ENCODE measurements at places on chromosomes 1 and 21.

DNA sequence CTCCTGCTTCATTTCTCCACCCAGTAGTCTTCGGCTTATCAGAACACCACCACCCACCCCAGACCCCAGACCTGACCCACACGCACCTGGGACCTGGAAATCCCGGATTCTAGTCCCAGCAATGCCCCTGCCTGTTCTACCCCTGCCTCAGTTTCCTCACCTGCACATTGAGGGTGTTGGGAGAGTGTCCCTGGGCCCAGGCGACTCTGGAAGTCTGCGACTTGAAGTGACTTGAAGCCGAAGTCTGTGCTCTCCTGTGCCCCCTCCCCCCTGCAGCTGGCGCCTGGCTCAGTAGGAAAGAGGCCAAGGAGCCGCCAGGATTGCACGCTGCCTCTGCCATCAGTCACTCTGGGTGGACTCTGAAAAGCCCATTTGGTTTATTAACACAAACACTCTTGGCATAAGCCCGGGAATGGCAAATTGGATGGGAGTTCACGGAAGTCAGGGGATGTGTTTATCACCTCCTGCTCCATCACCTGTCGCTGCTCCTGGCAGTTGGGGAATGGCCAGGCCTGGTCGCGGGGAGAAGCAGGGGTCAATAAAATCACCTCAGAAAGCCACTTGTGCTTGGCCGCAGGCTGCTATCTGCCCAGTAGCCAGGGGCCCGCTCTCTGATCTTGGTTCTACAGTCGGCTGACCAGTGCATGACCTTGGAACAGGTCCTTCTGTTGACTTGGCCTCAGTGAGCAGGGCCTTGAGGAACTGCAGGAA lies 132.7 kb downstream of the ACTL8 start:
- no peak for DNase-seq

- DNase-seq, result no peak
Observed at GRCh38 chr1:204094313-204094729, 21.4 kb downstream of the SOX13 start.

- no peak for DNase-seq
Observed at GRCh38 chr1:92315766-92316599, 17.1 kb downstream of the RPAP2 start.

- DNase-seq, result no peak
Observed at GRCh38 chr1:197774466-197775281, 606 bp downstream of the DENND1B start.

DNA sequence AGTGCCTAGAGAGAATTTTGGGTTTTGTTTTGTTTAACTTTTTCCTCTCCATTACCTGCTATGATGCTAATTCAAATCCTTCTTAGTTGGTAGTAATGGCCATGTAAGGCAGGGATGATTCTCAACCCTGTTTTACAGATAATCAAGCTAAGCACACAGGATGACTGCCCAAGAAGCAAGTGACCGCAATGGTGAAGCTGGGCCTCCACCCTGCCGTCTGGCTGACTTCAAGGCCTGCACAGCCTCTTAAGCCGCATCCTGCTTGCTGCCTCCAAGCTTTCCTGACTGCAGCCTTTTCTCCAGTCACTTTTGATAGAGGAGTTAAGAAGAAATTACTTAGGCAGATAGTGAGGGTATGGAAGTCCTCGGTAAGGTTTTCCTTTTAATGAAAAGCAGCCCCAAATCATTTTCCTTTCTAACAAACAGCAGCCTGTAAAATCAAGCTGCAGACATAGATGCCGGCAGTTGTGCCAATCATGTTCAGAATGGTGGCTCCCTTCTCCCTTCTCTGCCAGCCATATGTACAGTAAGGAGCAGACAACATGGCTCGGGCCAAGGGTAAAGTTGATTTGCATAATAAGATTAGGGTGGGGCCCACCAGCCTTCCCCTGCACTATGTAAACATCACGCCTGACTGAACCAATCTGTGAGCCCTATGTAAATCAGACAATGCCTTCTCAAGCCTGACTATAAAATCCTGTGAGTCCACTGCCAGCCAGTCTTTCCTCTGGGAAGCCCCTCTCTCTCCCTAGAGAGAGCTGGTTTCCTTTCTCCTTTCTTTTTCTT lies 8.8 kb upstream of the CTBS start:
- DNase-seq, result no peak

DNA sequence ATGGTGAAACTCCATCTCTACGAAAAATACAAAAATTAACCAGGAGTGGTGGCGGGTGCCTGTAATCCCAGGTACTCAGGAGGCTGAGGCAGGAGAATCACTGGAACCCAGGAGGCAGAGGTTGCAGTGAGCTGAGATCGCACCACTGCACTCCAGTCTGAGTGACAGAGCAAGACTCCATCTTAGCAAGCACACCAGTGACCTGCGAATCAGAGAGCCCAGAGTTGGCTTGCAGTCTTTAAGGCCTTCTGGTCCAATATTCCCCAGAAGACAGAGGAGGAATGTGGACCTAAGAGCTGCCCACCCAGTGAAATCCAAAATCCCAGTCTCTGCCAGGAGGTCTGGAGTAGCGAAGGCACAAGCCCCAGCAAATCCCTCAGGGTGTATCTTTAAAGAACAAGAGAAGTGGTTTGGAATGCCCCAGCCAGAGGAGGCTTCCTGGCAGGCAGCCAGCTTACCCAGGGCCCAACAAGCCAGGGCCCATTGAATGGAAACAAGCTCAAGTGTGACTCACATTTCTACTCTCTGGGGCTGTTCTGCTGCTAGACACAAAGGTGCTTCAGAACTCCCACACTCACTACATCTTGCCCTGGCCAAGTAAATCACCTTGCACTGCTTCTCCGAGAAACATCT lies 23.9 kb downstream of the GPR161 start:
- no peak for DNase-seq

DNA sequence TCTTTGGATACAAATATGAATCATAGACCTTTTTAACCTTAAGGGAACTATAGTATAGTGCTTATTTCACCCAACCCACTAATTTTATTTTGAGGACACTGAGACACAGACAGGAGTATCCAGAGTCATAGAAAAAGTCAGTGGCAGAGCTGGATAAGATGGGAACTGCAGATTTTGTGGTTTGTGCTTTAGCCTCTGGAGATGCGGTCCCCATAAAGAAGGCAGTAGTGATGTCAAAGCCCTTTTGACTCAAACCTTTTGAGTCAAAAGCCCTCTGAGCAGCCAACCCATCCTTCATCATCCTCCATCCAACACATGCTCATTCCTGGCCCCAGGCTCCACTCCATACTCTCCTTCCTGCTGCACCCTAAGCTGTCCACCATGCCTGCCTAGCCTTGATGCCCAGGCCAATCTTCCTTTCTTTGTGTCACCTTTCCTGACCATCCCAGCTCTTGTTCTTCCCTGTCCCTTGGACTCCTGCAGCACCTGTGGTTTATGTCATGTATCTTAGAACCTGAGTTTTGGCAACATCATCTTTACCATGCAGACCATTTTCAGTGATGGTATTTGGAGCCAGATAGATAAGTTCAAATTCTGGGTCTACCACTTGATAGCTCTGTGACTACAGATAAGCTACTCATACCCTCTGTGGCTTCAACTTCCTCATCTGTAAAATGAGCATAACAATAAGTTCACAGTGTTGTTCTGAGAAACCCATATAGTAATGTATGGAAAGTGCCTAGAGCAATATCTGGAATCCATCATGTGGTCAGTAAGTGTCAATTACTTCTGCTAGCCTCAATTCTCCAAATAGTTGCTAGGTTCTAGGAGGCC lies 20.1 kb downstream of the SLAMF1 start:
- no peak for DNase-seq

DNA sequence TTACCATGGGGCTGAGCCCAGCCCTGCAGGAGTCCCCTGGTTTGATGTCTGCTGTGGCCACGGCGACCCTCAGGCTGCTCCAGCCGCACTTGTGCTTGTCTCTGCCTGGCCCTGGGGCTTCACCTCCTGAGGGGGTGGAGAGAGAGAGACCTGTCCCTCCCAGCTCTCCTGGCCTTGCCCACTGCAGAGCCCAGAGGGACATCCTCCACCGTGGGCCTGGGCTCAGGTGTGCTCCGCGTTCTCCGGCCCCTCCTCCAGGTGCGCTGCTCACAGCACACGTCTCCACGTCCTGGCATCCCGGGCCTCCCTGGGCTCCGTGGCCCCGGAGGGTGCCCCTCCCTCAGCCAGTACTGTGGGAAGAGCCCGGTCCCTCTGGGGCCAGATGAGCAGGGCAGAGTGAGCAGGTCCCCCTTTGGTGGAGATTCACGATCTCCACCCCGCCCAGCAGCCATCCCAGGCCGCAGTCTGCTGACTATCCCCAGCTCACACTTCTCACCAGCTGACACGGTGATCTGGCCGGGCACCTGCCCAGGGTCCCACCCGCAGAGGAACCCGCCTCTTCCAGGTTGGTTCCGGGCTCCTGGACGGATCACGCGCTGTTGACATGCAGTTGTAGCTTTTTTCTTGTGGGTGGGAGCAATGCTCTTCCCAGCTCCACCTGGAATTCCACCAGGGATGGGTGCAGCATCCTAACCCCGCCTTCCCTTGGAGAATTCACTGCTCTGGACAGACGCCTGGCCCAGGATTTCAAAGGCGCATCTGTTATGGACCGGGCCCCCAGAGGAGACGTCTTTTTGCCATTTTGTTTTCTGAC lies 41.8 kb upstream of the POFUT2 start:
- no peak for DNase-seq

DNA sequence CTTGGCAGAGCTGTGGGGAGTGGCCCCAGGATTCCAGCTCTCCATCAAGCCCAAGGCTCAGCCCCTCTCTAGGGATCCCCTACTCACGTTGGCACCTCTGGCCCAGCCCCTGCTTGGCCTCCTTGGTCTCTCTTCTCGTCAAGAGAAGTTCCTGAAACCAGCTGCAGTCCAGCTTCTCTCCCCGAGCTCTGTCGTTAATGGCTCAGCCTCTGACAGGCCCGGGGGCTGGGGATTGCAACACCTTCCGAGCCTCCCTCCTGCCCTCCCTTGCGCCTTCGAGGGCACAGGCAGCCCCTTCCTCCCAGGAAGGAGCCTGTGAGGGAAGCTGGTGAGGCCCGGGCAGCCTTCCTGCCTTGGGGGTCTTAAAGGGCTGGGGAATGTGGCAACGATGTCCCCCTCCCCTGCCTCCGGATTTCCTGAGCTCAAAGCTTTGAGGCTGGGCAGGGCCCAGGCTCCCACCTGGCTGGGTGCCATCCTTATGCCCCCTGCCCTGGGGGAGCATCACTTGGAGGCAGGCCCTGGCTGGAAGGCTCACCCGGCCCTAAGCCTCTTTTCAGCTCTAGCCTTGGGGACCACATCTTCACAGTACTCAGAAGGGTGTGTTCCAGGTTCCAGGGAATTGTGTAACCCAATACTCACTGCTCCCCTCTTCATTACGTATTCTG lies at the start of gene CSF3R:
TSS of gene CSF3R (minus strand) at position 190 of the 665 bp plus-strand sequence. CDS start 3,417 bp downstream, outside the sequence.
- no peak for DNase-seq

GRCh38 chr21:27425172-27425571 lies 458.3 kb upstream of the ADAMTS5 start:
- DNase-seq, result no peak

DNA sequence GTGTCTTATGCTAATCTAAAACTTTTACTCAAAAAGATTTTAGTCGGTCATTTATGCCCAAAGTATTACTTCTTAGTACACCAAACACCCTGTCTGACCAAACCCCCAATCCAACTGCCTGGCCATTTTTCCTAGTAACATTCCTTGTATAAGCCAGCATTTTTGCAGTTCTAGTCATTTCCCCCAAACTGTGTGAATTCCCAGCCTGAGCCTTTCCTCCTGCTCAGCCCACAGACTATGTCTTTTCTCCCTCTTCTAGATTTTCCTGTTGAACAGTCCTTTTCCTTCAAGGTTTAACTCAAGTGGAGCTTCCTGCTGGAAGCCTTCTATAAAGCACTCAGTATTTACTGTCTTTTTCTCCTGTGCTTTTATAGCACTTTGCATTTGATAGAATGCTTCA lies 843.8 kb downstream of the USP25 start:
- no peak for DNase-seq

- DNase-seq, result no peak
Observed at GRCh38 chr1:223041481-223041880, 101.6 kb downstream of the TLR5 start.

DNA sequence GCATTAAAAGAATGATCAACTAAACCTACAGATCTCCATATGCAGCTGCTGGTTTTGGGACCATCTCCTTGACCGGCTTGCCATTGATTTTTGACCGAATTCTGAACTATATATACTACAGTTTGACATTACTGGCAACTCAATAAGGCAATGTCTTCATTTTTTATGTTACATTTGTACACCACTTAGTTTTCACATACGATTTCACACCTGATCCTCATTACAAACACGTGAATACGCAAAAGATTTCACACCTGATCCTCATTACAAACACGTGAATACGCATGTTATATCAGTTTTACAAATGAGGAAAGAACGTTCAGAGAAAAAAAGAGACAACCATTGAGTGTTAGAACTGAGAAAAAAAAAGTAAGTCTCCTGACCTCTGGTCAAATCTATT lies 1.1 kb downstream of the SASS6 start:
- DNase-seq, result no peak

DNA sequence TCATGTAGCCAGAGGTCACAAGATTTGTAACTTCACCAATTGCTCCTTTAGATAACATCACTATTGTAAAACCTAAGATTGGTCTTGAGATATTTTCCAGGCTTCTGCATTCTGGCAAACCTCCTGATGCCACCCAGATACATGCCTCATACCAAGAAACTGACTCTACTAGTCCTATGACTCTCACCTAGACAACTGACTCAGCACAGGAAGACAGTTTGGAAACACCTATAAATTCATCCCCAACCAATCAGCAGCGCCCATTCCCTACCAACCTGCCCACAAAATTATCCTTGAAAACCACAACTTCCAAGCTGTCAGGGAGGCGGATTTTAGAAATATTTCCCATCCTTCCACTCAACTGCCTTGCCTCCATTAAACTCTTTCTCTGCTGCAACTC lies 2.6 kb downstream of the NME7 start:
- no peak for DNase-seq

DNA sequence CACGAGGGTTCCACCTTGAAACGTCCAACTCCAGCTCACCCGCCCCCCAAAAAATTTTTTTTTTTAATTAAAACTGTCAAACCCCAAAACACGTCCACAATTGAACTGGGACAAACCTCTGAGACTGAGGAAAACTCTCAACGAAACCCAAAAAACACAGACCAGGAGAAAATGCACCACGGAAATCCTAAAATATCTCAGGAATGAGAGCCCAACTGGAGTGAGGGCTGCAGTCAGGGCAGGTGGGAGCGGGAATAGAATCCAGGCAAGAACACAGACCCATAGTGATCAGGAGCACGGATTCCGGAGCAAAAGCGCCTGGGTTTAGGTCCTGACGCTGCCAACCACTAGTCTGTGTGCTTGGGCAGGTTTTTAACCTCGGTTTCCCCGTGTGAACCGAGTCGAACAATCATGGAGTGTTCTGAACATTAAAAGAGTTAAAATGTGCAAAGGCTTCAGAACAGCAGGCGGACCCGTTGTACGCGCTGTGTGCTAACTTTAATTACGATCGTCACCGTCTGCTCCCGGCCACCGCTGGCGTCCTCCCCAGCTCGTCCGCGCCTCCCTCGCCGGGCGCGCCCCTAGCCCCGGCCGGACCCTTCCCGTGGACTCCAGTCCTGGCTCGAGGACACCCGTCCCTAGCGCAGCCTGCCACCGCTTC lies 624 bp downstream of the ARHGAP29 start:
- DNase-seq, result no peak

- no peak for DNase-seq
Observed at GRCh38 chr1:218165701-218166114, 119.4 kb upstream of the RRP15 start.

Data from KG1 (cell line).